ENCODE measurements at places on chromosomes 1 and 21.
A peak's percentile ranks its signal among the peaks of the same experiment; 100 is the strongest.

DNA sequence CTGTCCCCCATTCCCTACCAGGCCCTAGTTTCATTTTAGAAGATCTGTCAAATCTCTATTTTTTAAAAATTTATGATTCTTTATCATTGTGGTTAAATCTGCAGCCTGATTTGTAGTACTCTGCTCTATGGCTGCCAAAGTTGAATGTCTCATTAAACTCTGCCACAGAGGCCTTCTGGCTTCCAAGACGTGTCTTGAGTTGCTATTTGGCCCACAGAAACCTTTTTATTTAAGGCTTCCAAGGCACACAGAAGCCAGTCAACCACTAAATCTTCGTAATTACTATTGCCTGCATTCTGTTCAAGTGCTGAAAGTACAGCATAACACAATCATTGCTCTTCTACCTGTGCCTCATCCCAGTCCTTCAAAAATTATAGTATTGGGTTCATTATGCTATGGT lies 971.0 kb downstream of the NCAM2 start:
- peak; percentile 39 for DNase-seq

DNA sequence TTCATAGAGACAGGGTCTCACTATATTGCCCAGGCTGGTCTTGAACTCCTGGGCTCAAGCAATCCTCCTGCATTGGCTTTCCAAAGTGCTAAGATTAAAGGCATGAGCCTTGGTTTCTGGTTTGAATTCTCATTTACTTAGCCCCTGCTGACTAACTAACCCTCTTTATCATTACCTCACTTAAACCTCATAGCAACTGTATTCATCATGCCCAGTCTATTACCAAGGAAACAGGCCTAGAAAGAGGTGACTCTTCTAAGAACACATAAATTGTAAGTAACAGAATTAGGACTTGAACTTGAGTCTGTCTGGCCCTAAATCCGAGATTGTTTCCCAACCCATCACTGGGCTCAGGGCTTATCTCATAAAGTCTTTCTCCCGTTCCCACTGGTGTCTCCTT lies 44.2 kb downstream of the TMEM53 start:
- no peak for DNase-seq

GRCh38 chr1:185487936-185488335 lies 170.9 kb upstream of the IVNS1ABP start:
- DNase-seq: no peak

DNA sequence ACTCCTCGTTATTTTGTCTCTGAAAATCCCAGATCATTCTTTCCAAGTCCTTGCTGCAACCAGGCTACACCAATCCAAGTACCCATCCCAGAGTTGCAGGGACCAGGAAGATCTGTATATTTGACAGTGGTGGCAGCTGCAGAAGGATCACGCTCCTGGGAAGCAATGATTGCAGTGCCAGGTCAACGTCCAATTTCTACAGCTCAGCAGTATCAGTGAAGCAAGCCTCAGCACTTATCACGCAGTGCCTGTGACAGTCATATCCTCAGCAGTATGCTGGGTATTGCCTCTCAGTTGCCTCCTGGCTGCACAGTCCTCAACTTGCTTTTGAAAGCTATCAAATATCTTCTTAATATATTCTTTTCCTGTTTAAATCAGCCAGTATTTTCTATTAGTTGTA lies 66.7 kb downstream of the BARHL2 start:
- DNase-seq: no peak

GRCh38 chr1:231192620-231193163 lies 30.8 kb downstream of the TRIM67 start:
- DNase-seq: no peak

DNA sequence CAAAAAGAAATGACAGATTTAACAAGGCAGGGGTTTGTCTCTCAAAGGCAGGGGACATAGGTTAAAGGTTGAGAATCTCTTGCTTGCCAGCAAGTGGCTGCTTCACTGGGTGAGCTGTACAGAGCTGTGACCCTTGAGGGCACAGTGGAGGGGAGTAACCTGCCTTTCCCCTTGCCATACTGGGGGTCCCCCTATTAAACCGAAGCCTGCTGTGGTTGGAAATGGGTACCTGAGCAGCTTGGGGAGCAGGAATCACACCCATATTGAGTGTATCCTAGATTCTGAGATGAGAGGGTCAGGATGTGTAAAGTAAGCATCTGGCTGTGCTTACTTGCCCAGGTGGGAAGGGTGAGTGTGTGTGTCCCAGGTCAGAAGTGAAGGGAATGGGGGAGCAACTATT lies 31.8 kb downstream of the WNT4 start:
- DNase-seq: no peak

DNA sequence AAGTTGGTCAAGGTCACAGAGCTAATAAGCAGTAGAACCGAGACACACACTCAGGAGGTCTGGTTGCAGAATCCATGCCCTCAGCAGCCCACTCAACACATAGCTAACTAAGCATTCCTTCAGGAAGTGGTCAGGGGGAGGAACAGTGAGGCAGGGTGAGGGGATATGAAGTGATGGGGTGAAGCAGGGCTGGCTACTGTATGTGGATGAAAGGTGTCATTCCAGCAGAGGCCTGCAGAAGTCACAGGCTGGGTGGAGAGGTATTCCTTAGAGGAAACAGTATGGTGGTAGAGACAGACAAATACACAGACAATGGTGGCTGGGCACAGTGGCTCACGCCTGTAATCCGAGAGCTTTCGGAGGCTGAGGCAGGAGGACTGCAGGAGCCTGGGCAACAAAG lies 14.1 kb downstream of the TMCO4 start:
- DNase-seq: no peak

Data from NCI-H2081 treated with DMSO at 0.1 percent for 48 hours (cell line).